NCI-H1694 (cell line): ENCODE measurements at places on chromosomes 2 and 18.

DNA sequence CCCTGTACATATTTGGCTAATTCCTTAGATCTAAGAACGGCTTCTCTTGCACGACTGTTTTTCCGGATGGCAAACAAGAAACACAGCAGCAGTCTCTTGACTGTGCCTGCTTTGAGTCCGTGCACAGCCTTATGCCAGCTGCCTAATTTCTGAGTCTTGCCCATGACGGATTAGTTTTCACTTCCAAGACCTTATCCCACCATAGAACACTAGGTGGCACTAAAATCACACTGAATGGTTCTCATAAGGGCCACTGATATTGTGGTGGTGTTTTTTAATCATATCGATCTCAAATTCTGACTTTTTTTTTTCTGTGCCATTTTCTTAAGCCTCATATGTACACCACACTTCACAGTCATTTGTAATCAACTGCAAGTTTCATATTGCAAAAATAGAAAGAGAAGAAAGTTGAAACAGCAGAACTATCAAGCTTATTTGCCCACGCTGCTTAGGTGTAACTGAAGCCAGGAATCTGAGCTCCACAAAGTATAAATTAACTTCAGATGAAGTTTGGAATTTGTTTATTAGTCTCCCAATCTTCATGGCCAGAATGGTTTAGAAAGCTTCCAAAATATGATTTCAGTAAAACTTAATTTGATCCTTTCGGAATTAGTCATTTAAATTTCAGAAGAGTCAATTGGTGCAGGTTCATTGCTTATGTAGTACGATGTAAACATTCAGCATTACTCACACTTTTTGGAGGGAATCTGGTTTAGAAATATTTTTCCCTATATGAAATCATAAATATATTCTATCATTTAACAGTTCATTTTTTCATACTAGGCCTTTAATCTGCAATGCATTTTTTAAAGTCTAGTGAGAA is 45.5 kb upstream of the SCN7A start:
- peak; percentile 80 for DNase-seq

- DNase-seq, result no peak
These were observed 158.6 kb upstream of the RBMS1 start for GRCh38 chr2:160652236-160652635.

GRCh38 chr2:9973690-9974089 is 22.2 kb downstream of the GRHL1 start:
- DNase-seq, result no peak

GRCh38 chr18:965921-966758 is 61.5 kb downstream of the ADCYAP1 start:
- no peak for DNase-seq

DNA sequence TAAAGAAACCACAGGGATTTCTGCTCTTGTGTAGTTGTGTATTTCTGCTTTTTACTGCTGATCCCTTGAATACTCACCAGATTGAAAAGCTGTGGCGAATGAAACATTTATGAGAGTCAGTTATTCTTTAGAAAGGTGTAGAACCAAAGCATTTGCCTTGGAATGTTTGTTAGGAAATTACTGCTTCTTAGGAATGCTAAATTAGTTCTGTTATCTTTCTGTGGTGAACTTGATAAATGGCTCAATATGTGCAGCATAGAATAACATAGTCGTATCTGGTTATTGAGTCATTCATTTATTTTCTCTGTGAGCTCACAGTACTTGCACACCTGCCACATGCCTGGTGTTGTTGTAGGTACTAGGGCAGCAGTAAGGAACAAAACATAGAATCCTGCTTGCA is 57.0 kb upstream of the FAM237A start:
- DNase-seq, result no peak

GRCh38 chr2:113225263-113226259 is 51.8 kb downstream of the PSD4 start:
- peak; percentile 12 for DNase-seq

GRCh38 chr2:54680397-54681041 is 42.9 kb upstream of the EML6 start:
- DNase-seq, result no peak

- no peak for DNase-seq
These were observed 23.3 kb downstream of the CACNB4 start for GRCh38 chr2:152075461-152076050.
